ENCODE measurements at places on chromosomes 16 and 17.

DNA sequence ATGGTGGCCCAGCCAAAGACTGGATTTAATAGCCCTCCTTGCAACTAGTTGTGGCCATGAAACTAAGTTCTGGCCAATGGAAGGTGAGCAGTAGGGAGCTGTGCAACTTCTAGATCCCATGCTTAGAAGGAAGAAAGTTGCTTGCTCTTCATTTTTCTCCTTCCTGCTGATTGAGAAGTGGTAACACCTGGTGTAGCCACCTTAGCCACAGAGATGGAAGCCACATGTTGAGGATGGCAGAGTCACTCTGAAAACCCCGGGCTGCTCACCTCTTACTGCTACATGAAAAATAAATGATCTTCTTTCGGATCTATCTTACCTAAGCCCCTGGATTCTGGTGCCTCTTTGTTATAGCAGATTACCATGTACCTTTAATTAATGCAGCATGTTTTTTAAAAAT, 10.3 kb upstream of the ATP5MC1 start:
- DNase-seq: no peak

GRCh38 chr16:89723279-89724250, 2.2 kb downstream of the ZNF276 start:
- peak; percentile 71 for DNase-seq

DNA sequence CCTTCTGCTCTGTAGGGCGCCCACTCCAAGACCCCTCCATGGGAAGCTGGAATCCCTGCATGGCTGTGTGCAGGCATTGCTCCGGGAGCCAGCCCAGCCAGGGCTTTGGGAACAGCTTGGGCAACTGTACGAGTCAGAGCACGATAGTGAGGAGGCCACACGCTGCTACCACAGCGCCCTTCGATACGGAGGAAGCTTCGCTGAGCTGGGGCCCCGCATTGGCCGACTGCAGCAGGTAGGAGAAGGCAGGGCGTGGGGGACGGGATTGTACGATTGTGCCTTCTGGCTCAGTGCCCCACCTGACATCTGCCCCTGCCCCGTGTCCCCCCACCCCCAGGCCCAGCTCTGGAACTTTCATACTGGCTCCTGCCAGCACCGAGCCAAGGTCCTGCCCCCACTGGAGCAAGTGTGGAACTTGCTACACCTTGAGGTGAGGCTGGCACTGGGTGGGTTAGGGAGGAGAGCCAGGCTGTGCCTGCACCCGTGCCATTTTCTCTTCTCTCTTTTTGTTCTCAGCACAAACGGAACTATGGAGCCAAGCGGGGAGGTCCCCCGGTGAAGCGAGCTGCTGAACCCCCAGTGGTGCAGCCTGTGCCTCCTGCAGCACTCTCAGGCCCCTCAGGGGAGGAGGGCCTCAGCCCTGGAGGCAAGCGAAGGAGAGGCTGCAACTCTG, 8.7 kb upstream of the TMEM88 start:
- peak; percentile 27 for DNase-seq

DNA sequence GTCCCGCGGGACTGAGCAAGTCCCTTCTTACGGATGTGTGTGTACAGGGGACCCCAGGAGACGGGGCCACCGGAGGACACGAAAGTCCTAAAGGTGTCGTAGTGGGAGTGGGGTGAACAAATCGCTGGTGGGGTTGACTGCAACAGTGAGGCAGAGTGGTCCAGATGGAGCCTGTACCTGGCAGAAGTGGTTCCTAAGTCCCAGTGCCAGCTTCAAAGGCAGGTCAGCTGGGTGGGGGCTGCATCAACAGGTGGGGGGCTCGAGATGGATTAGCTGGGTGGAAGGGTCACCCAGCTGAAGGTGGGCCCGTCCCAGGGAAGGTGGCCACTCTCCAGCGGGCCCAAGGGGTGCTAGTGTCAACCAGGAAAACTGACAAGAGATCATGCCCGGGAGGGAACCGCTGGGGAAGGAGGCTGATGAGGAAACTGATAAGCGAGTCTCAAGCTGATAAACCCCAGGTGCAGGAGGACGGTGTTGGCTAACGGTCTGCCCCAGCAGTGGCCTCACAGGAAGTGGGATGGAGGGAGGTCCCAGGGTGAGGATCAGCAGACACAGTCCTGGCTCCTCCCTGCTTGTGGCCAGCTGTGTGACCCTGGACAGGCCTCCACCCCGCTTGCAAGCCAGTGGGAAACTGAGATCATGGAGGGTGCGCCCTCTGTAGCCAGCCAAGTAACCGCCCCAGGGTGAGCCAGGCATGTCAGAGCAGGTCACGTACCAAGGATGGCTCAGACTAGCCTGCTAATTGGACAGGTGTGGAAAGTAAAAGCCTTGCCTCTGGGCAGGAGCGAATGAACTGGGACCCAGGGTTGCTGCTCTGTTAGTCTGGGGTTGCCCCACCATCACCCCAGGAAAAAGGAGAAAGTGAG, 1.0 kb downstream of the ORAI3 start:
- peak; percentile 87 for DNase-seq

GRCh38 chr16:85172455-85173145, 60.3 kb upstream of the CIBAR2 start:
- no peak for DNase-seq

GRCh38 chr17:52297230-52298010, 138.9 kb upstream of the CA10 start:
- DNase-seq: no peak

GRCh38 chr17:13256545-13256944, 238.7 kb upstream of the ELAC2 start:
- DNase-seq: no peak

GRCh38 chr17:73841431-73842060, 197.3 kb upstream of the SDK2 start:
- no peak for DNase-seq

DNA sequence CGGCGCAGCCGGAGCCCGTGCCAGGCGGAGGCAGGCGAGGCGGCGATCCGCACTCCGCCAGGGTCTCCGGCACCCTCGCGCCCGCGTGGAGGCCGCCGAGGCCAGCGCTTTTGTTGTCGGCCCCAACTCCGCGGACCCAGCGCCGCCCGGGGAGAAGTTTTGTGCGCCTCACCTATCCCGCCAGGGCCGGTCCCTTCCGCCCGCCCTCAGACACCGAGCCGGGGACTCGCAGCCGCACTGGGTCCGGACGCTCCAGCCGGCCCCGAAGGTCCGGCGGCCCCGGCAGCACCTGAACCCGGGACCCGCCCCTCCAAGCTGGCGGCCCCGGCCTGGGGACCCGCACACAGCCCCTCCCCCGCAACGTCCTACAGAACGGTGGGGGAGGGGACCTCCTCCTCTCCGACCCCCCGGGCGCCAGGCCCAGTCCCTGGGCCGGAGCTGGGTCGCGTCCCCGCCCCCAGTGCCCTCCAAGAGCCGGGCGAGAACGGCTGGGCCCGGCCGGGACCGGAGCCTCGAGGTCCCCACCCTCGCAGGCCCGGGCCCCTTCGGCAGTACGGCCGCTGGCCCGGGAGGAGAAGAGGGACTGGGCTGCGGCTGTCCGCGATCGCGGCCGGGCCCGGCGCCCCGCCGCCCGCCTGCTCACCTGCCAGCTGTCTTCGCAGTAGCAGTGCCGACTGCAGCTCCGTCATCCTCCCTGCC, 698 bp downstream of the UBE2G1 start:
- DNase-seq: peak; percentile 51

DNA sequence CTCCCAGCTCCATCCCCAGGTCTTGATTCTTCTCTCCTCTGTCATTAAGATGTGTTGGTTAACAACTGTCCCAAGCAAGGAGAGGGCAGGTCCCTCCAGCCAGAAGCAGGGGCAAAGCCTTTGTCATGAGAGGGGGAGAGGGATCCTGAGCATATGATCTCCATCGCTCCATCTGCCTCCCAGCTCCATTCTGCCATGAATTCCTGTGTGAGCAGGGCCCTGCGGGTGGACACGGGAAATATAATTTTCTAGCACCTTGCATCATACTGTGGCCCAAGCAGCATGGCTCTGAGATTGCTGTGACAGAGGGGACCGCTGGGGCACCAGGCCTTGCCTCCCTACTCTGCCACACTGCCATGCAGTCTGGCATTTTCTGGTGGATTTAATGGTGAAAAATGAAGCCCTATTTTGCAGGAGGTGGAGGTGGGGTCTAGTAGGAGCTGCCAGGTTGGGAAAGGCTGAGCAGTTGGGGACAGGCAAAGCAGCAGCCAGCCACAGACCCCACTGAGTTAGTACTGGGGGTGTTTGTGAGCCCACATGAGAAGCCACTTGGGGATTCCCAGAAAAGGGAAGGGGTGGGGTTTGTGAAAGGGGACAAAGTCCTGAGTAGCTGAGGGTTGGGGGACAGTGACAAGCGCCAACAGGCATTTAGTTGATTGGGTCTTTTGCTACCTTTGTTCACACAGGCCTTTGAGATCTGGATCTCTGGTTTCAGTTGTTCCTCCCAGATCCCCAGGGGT, 16.4 kb downstream of the TMEM238L start:
- DNase-seq: no peak

- DNase-seq: no peak
Measured at GRCh38 chr16:57700781-57701551, 6.4 kb downstream of the DRC7 start.

- no peak for DNase-seq
Measured at GRCh38 chr17:67137860-67138259, 93.5 kb downstream of the CACNG1 start.

GRCh38 chr17:51720439-51720838, 438.1 kb downstream of the CA10 start:
- no peak for DNase-seq

- DNase-seq: peak; percentile 75
Measured at GRCh38 chr17:78933025-78933958, 8.1 kb upstream of the TIMP2 start.

- no peak for DNase-seq
Measured at GRCh38 chr16:86888231-86889053, 310.1 kb downstream of the FOXL1 start.

- no peak for DNase-seq
Measured at GRCh38 chr17:41657936-41658335, 30.7 kb upstream of the EIF1 start.

DNA sequence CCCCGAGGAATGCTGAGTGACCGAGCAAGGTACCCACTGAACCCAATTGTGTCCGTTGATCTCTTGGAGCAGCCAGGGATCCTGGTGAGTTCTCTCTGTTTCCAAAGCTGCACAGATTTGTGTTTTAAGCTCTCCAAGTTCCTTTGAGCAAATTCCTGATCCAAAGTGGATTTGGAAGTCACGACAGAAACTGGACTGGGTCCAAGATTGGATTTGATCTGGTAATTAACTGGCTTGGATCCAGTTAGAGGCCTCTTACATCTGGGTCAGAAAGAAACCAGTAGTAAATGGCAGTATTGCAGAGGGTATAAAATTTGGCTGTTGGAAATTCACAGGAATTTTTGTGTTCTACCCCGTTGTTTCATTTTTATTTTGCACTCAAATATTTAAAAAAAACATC, 119.5 kb downstream of the PMP22 start:
- DNase-seq: no peak

DNA sequence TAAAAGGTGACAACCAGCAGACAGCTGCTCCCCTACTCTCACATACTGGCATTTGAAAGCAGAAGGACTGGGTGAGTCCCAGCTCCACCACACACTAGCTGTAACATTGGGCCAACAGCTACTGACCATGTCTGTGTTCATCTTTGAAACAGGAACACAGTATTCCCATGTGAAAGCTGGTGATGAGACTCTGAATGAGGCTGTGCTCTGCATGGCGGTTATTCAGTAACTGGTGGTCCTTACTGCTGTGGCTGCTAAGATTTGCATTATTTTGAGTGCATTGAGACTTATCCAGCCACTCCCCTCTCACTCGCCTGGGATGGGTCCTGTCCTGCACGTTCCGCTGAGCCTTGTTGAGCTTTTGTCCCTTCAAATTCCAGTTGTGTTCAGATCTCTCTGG, 342.9 kb downstream of the FOXL1 start:
- DNase-seq: no peak

DNA sequence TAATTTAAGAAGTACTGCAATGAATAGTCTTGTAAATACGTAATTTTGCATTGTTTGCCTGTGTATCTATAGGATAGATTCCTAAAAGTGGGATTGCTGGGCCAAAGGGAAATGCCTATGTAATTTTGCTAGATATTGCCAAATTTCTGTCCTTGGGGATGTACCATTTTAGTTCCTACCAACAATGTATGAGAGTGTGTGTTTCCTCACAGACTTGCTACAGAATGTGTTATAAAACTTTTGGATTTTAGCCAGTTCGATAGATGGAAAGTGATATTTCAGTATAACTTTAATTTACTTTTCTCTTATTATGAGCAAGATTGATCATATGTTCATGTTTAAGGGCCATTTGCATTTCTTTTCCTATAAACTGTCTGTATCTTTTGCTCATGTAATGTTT, 8.3 kb downstream of the TANGO6 start:
- no peak for DNase-seq

DNA sequence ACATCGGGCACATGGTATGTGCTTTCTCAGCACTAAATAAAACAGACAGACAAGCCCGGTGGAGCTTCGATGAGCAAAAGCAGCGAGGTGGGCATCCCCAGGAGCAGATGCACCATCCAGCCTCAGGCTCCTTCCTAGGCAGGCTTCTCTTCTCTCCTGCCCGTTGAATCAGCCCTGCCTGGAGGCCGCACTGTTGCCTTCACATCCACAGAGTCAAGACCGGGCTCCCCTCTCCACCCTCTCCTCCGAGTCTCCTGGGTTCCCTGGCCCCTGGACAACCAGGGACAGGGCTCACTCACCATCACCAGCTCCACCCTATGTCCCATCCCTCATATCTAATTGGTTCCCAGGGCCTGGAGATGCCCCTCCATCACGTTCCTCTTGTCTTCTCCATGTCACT, 79.7 kb upstream of the RCVRN start:
- DNase-seq: no peak

- DNase-seq: no peak
Measured at GRCh38 chr17:29582254-29582765, 7.1 kb downstream of the GIT1 start.

GRCh38 chr16:50925758-50926357, 184.0 kb downstream of the CYLD start:
- DNase-seq: no peak

DNA sequence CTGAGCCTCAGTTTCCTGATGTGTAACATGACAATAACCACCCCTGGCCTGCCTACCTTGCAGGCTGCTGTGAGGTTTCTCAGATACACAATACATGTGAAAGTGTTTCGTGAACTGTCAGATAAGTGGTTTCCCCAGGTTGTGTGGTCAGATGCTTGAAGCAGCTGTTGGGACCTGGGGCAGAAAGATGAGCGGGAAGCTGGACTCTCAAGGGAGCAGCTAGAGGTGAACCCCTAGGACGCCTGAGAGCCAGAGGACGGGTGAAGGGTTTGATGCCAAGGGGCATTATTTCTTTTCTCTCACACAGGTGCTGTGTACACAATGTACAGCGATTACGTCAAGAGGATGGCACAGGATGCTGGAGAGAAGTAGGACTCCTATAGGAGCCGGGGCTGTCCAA, 2.3 kb downstream of the HIGD1B start:
- no peak for DNase-seq

DNA sequence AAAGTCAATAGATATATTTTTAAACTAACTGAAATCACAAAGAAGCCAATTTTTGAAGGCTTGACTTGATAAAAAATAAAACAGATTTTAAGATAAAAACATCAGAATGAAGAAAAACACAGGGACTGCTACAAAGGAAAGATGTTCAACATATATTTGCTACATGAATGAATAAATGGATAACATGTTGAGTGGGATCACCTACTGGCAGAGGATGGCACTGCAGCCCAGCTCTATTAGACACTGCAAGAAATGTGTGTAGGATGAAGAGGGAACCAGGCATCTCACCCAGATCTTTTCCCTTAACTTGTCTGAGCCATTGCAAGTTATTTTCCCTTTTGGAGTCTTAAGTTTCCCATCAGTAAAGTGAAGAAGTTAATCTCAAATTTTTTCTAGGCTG, 4.2 kb downstream of the AIPL1 start:
- DNase-seq: no peak
